ENCODE measurements at places on chromosomes 4 and X. TPM values are rescaled to one million over a fixed set of nuclear protein-coding genes. Genes with fewer than 3 reads are reported as not detected.

Gene FAM241A
- 9.0 TPM for total RNA-seq

Gene ZNF674
- 3.1 TPM for total RNA-seq

Gene SLC38A5
- total RNA-seq, result 6.4 TPM

Gene DMP1
- not detected for total RNA-seq

Gene CENPVL2
- not detected for total RNA-seq

Gene DCAF4L1
- total RNA-seq, result 0.13 TPM

Gene SSX3
- not detected for total RNA-seq

Measured in dermis microvascular lymphatic vessel endothelial cell (primary cell).